MV-4-11 (cell line): ENCODE measurements at places on chromosomes 16 and 17.

GRCh38 chr16:24452724-24453123 lies 86.6 kb upstream of the RBBP6 start:
- DNase-seq, result no peak

GRCh38 chr17:20975566-20975965 lies 67.2 kb downstream of the USP22 start:
- no peak for DNase-seq

GRCh38 chr16:27505297-27506236 lies 44.1 kb downstream of the GTF3C1 start:
- DNase-seq, result no peak

DNA sequence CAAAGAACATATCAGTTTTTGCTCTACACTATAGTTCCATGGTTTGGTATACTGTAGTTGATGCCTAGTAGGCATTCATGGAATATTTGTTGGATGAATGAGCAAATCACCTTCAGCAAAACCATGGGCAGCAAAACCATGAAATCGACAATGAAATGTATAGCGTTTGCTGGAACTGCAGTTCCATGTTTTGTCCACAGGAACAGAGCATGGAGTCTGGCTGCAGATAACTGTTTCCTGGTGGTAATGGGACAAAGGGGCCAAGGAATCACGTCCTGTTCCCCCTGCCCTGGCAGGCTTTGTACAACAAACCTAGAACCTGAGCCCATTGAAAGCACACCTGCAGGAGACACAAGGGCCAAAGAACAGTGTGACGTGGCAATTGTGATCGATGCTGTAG lies 101.1 kb downstream of the USP31 start:
- no peak for DNase-seq

- DNase-seq, result no peak
Measured at GRCh38 chr17:65697661-65698060, 136.2 kb upstream of the AXIN2 start.

- no peak for DNase-seq
Measured at GRCh38 chr17:76566988-76567431, 18.6 kb downstream of the ST6GALNAC2 start.

DNA sequence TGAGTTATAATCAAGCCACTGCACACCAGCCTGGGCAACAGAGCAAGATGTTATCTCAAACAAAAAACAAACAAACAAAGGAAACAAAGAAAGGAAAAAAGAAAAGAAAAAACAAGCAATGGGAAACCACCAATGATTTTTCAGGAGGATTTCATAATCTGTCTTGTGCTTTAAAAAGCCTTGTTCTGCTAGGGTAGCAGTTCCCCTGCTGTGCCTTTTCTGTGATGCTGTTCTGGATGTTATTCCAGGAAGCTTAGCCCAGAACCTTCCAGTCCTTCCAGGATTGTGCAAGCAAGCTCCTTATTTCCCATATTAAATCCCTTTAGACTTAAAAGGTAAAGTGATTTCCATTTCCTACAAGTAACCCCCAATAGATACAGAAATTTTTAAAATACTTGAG lies 171.1 kb downstream of the ABCC12 start:
- DNase-seq, result no peak

DNA sequence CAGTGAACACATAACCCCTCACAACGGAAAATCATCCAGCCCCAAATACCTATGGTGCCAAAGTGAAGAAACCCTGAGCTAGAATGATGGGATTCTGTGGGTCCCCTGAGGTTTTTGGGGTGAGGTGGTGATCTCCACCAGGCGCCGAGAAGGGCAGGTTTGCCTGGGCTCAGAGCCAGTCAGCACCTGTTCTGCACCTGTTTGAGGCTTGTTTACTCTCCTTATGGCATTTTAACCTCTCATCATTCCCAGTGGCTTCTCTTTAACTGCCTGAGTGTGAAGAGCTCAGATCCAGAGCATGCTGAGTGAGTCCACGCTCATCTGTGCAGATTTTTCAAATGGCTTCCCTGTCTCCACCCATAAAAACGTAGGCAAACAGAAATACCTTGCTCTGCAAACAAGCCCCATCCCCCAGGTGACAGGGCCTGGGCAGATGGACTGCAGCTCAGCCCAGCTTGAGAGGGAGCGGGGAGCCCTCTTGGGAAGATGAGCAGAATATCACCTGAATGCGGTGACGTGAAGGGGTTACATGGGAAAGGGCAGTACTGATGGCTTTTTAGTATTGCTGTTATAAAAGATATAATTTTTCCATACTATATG lies 40.1 kb upstream of the CLEC19A start:
- DNase-seq, result no peak

DNA sequence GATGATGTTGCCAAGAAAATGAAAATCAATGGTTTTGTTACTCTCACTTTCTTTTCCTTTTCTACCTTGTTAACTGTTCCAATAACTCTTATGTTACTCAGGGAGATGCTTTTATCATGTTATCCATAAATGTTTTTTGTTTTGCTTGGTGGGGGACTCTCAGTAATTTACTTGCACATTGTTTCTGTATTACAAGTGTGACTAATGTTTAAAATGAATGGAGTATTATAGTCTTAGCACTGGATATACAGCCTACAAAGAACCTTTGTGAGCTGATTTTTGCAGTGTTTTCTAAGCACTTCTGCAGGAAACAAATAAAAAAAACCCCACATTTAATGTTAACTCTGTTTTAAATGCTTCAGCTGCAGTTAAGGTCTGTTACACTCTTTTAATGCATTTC lies 12.1 kb downstream of the VMP1 start:
- DNase-seq, result no peak

DNA sequence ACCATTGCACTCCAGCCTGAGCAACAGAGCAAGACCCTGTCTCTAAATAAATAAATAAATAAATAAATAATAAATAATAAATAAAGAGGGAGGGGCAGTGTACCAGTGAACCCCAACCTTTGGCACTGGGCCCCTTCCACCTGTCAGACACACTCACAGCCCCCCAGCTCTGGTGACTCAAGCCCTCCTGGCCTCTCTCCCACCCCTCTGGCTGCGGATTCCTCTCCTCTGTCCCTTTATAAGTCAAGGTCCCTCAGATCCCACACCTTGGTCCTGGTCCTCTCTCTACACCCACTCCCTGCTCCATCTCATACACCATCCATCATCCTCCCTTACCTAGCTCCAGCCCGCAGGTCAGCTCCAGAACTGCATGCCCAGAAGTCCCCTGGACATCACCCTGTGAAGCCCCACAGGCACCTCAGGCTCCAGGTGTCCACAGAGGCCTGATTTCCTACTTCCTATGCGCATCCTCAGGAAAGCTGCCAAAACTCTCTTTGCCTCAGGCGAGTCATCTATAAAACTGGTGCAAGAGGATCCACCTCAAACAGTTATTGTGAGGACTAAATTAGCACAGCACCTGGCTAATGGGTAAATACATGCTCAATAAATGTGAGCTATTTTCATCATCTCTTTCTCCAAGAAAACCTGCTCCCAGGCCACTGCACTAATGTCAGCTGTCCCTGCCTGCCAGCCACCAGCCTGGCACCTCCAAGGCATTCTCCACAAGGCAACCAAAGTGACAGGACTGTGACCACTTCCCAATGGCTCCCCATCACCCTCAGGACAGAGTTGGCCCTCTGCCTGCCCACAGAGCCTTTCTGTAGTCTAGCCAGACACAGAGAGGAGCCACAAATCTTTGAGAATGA lies 46.8 kb downstream of the BEAN1 start:
- no peak for DNase-seq

DNA sequence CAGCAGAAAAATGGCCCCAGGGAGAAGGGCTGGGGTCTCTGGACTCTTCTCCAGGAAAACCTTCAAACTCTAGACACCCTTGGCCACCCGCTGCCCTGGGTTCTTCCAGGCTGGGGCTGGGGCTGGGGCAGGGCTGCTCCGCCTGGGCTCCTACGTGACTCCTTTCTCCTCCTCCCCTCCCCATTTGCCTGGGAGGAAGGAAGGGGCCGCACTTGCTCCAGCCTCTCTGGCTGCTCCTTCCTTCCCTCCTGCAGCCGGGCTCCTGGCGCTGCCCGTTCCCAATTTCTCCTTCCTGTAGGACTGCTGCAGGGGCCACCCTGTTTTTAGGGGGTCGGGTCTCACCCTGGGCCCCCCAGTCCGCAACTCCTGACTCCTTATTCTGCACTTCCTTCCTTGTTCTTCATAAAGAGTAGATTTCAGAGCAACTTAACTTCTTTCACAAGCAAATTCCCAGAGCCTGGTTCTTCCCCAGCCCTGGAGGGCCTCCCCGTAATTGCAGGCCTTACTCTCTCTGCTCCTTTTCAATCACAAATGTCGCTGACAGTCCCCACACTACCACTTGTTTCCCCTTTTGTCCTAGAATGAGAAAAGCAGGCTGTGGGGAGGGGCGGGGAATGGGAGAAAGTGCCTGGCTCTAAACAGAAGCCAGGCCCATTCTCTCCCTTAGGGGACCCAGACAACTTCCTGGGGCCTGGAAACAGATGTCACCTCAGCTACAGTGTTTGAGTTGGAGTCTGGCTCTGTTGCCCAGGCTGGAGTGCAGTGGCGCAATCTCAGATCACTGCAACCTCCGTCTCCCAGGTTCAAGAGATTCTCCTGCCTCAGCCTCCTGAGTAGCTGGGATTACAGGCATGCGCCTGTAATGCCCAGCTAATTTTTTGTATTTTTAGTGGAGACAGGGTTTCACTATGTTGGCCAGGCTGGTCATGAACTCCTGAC lies 137.8 kb downstream of the ENGASE start:
- no peak for DNase-seq

DNA sequence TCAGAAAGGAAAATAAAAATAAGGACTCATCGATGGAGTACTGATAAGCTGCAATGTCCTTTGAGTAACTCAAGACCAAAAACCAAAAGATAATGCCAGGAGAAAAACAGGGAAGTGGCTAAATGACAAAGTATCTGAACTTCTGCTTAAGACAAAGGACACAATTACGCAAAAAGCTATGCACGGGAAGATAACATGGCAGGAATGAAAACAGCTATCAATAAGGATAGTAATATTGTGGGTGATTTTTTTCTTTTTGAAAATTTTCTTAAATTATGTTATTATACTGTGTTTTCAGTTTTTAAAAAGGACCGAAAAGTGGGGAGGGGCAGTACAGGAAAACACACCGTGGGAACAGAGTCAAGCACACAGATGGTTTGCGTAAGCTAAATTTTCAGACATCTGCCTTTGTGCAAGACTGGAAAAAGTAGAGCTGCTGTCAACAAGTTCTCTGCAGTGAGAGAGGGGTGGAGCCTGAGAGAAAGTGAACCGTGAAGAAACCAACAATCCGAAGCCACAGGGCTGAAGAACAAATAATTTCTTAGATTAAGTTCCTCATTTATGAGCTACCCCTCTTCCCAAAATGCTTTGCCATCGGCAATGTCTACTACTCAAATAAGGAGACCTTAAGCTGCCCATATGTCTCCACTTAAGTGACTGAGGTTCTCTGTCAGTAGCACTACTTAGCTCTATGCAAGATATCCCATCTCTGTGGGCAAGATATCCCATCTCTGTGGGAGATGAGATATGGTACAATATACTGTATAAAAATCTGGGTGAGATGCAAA lies 99.9 kb upstream of the CORO6 start:
- peak; percentile 97 for DNase-seq

DNA sequence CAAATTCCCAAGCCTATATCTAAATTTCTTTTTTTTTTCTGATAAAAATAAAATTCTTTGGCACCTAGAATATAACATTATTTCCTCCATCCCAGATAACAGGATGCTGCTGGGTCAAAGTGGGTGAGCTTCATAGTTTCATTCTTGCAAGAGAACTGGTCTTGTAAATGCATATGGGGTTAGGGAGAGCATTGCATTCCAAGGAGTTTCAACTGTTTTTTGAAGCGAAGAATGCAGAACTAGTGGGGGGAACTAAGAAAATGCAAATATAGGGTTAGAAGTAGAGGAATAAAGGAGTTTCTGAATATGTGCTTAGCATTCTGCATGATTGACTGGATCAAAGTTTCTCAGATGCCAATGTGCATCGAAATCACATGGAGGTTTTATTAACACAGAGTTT lies 347.2 kb upstream of the XYLT1 start:
- no peak for DNase-seq

- DNase-seq, result peak; percentile 79
Measured at GRCh38 chr17:81834831-81835267, at the start of gene PPP1R27. Gene PPP1R27 (minus strand): TSS chr17:81835050. CDS start chr17:81834953, 97 bp downstream.

DNA sequence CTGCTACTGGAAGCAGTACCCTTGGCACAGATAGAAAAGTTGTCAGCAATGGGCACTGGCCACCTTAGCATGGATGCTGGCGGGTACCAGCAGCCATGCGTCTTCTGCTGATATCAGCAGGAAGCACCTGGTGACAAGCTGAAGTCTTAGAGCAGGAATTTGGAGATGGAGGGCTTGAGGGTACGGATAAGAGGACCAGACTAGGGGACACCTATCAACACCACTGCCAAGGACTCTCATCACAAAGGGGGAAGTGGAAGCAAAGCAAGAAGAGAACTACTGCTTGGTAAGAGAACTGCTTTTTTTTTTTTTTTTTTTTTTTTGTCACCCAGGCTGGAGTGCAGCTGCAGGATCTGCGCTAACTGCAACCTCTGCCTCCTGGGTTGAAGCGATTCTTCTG lies 35.4 kb upstream of the LYRM9 start:
- peak; percentile 36 for DNase-seq

DNA sequence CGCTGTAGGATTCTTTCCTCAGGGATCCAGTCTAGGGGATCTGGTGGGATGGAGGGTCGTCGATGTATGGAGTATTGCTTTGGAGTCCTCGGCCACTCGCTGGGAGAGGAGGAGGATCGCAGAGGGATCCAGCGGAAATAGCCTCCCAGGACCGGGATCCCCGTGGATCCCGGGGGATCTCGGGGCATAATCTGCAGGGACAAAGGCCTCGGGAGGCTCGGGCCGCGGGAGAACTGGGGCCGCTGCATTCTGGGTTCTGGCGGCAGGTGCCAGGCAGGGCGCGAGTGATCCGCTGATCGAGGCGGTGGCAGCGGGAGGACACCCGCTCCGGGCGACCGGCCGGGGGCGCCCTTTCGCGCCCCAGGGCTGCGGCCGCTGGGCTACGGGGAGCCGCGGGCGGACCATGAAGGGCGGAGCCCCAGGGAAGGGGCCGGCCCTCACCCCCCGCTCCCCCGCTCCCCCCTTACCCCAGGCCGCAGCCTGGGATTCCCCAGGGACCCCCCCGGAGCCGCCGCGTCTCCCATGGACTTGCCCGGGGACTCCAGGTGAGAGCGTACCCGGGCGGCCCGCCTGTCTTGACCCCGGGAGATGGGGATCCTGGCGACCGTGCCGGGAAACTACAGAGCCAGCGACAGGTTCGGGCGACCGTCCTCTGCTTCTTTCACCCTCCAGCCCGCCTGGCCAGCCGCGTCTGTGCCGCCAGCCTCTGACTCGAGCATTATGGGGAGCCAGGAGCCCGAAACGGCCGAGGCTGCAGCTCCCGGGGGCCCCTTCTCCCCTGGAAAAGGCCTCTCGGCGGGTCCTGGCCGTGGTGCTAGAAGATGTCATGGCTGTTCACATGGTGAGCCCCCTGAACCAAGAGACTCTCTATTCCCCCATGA lies 604 bp downstream of the PRR14 start:
- DNase-seq, result peak; percentile 63

- no peak for DNase-seq
Measured at GRCh38 chr17:81117672-81118198, 47.6 kb upstream of the PVALEF start.

DNA sequence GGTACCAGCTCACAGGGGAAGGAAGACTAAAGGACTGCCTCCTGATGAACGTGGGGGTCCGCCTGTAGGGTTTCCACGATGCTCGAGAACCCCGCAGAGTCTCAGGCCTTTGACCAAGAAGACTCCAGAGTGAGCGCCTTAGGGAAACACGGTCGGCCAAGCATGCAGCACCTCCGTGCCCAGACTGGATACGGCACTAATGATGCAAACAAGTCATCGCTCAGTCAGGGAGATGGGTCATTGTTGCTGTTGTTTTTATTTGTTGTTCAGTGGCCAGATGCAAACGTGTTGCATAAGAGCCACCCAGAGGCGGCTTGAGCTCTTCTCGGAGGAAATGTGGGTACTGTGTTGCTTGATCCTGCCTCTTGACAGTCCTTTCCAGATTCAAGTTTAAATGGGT lies 19.3 kb upstream of the RBFOX3 start:
- DNase-seq, result no peak

GRCh38 chr17:75668489-75668888 lies 1.4 kb downstream of the SAP30BP start:
- no peak for DNase-seq
